Kidney epithelial cell (primary cell): ENCODE measurements at places on chromosomes 1 and 21.
A peak's percentile ranks its signal among the peaks of the same experiment; 100 is the strongest.

DNA sequence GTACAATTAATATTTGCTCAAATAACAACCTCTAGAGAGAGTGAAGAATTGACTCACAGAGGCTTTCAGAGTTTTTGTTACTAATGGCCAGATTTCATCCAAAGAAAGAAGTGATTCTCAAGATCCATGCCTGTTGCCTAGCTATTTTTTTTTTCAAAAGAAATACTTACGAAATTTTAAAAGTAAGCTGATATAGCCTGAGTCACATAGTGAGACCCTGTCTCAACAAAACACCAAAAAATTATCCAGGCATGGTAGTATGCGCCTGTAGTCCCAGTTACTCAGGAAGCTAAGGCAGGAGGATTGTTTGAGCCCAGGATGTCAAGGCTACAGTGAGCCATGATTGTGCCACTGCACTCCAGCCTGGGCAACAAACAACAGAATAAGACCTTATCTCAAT is 14.6 kb downstream of the PALMD start:
- DNase-seq = no peak

DNA sequence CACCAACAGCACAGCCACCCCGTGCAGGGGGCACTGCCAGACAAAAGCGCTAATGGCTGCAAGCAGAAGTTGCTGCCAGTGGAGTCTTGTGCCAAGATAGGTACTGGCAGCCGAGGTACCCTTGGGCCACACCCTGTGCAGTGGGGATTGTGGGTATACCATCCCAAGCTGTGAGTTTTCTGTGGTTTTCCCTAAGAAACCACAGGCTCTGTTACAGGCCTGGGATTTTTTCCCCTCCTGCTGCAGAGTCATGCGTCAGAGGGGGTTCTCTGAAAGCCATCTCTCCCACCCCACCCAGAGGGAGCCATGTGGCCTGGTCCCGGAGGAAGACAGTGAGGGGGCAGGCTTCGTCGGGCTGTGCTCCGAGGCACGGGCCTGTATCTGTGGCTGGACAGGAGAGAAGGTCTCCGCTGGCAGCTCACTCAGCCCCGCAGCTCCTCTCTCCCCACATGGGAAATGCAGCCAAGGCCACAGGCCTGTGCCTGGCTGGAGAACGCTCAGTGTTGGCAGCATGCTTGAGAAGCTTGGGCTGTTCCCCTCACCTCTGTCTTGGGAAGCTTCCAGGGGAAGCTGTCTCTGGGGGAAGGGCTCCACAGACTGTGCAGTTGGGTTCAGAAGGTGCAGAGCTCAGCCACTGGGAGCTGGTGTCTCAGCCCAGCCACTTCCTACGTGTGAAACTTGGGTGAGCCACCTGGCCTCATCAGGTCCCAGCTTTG is 42.5 kb downstream of the NEK2 start:
- DNase-seq = peak; percentile 31

- no peak for DNase-seq
Measured at GRCh38 chr1:147879911-147880310, 22.7 kb upstream of the GJA8 start.

GRCh38 chr1:14815175-14815877 is 216.8 kb downstream of the KAZN start:
- DNase-seq = no peak

DNA sequence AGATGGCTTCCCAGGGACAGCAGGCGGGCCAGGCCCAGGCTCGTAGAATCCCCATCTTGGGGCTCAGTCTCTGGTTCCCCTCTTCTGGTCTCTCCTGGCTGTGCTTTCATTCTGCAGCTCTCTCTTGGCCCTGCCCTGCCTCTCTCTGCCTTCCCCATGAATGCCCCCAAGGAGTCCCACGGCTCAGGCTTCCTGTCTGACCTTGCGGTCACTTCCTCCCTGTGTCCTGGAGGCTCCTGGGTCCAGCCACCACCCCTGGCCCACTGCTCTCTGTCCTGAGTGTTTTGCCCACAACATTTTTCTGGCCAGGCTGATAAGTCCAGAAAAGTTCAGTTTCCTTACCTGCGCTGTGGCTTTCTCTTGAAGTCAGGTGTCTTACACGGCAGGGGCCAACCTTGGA is 29.1 kb downstream of the PIGP start:
- DNase-seq = no peak
